ENCODE measurements at places on chromosomes 7 and 10.

GRCh38 chr7:80499350-80499953 lies 12.4 kb downstream of the GNAT3 start:
- DNase-seq = no peak

GRCh38 chr7:30467271-30467670 lies 11.3 kb downstream of the NOD1 start:
- no peak for DNase-seq

DNA sequence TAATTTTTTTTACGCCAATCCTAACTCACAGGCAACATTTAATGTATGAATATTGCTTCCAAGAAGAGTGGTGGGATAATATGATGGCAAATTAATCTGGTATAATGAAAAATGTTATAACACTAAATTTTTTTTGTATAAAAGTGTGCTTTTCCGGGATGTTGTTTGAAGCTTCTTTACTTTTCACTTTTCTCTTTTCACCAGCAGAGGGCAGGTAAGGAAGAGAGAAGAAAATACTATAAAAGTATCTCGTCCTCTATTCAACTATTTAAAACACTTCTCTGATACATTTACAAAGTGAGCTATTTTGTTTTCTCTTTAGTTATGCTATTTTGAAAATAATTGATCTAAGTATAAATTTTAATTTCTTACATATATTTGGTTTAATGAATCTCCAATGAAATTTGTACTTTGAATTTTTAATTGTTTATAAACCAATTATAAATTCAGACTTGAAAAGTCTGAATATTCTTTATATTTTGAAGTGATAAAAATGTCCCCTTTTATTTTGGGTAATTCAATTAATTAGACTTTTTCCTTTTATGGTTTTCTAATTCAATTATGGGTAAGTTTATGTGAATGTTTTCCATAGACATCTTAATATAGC lies 20.7 kb upstream of the CFTR start:
- peak; percentile 49 for DNase-seq

DNA sequence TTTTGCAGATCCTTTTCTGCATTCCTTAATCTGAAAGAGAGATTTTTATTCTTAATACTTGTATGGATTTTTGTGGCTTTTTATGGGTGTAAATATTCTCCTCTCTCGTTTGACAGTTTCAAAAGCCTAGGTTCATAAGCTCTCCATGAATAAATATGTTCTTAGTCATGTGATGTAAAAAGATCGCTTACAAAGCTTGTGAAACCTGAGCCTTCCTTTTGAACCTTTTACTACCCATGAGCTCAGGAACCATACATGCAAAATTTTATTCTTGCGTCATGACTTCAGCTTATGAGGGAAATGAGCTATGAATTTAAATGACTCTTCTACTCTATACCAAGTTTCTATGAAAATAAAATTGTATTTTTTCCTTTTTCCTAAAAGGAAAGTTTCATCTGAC lies 98.7 kb downstream of the POLL start:
- no peak for DNase-seq

DNA sequence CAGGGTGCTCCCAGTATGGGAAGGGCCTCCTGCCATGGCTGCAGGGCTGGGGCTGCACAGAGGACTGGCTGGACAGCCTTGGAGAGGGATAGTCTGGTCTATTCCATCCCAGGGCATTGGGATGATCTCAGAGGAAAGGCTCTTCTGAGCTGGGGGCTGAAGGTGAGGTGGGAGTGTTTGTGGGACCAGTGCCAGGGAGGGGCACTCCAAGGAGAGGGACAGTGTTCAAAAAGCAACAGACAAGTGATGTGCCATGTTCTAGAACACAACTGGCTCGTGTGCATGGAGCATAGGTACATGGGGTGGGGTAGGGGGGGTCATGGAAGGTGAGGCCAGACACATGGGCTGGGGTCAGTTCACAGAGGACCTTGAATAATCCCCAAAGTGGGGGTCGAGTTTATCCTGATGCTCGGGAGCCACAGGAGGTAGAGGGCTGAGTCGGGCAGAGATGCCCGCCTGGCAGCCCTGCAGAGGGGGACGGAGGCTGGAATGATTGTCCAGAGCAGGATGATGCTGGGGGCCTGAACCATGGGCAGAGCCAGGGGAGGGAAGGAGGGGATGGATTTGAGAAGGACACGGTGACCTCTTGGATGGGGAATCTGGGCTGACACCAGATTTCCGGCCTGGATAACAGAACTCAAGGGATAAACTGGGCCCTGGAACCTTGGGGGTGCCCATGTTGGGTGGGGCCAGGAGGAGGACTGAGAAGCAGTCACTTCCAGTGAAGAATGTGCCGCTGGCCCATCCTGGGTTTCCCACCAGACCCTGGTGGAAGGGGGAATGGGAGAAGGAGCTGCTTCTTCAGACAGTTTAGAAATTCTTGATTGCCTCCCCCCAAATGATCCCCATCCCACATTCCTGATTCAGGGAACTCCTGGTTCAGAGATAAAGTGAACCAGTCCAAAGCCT lies 50.4 kb downstream of the NEURL1 start:
- no peak for DNase-seq

DNA sequence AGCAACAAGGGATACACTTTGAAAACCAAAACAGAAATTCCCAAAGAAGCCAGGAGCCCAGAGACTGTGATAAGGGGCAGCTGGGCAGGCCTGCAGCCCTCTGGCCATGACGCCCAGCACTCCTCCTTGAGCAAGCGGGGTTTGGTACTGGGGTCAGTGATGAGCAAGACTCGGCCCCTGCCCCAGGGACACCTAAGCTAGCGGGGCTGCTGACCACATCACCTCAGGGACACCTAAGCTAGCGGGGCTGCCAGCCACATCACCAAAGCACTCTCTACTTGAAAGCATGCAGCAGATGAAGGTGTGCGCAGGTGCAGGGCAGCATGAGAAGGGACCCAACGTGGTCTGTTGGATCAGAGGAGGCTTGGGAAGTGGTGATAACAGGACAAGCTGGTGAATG lies 108.0 kb upstream of the PPP2R2D start:
- DNase-seq = no peak

GRCh38 chr7:142790555-142790954 lies 19.8 kb downstream of the PRSS2 start:
- DNase-seq = no peak

DNA sequence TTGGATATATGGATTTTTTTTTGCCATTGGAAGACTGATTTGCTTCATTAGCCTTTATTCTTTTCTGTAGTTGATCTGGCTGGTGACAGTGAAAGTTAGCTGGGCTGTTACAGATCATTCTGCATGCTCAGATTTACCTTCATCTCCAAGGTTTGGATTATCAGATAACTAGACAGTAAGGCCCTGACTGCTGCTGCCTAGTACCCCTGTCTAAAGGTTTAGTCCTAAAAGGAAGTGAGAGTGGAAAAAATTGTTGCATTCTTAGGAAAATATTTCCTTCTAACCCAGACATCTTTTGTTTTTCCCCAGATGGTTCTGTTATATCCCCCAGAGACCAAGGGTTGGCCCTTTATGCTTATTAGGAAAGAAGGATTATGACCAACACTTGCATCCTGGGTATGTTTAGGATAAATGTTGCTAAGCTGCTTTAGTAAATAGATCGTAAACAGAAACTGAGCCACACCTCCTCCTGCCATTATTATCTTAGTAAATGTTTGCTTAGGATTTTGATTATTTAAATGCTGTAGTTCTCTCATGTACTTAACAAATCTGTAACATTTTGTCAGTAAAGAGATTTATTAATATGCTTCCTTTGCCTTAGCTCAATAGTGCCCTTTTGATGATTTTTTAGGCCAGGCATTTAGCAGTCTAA lies 44.4 kb downstream of the MCU start:
- no peak for DNase-seq

DNA sequence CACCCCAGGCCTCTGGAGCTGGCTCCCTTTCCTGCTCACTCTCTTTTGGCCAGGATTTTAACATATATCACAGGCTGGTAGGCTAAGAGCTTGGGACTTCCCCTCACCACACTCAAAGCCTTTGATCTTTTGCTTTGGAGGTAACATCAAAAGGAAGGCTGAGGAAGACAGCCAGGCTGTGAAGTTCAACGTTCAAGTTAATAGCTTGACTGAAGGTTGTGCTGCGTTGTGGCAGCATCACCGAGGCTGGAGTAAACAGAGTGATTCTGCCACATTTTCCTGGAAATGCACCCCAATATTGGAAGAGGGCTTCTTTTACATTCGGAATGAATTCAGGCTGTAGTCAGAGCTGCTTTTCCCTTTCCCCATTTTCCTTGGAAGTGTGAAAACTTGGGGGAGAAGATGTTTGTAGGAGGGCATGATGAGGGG lies 57.3 kb downstream of the TCF7L2 start:
- DNase-seq = no peak

DNA sequence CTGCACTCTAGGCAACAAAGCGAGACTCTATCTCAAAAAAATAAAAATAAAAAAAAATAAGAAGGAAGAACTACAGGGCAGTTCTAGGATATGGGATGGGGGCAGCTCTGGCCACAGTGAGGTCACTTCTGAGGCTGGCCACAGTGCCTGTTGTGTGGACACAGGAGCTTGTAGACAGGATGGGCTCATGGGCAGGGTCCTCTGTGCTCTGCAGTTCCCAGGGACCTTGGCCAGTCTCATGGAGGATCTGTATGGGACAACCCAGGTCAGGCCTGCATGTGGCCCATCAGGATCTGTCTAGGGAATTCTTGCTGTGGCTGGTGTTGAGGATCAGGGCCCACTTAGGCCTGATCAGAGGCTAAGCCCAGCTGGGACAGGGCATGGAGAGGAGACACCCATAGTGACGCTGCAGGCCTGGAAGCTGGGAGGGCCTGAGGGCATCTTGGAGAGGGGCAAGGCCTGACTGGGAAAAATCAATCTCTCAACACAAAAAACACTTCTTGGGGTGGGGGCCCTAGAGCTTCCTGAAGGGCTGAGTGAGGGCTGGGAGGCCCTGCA lies 19.4 kb upstream of the PAX2 start:
- DNase-seq = no peak

- no peak for DNase-seq
These were observed 496.1 kb downstream of the ANKRD7 start for GRCh38 chr7:118720632-118721031.

- no peak for DNase-seq
These were observed 256.0 kb upstream of the TCERG1L start for GRCh38 chr10:131567279-131568162.

DNA sequence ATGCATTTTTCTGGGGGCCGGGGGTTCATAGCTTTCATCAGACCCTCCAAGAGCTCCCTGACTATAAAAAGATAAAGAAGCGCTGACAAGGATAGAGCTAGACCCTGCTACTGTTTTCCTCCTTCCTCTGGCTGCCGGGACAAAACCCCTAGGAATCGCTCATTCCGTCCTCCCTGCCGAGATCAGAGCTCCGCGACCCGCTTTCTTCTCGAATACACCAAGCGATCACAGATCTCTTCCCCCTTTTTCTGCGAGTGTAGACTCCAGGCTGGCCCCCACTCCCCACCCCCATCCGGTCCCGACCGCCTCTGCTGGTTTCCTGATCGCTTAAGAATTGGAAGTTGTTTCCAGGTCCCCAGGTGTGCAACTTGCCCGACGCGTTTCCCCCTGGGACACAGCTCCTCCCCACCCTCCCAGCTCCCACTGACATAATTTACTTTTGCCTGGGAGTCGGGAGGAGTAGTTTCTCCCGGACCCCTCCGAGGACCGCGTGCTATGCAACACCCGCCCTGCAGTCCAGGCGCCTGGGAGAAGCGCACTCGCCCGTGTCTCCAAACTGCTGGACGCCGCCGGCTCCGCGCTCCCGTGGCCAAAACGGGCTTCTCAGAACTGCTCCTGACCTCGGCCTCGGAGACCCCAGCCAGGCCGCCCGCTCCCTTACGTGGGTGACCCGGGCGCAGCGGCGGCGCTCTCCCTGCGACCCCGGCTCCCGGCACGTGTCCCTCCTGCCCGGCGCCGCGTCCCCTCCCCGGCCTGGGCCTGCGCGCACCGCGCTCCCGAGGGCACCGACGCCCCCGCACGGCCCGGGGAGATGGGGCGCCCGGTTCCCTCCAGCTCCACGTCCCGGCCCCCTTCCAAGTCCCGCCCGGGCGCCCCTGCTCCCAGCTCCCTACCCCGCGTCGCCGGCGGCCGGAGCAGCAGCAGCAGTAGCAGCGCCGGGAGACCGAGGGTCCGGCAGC lies 552 bp downstream of the IL15RA start:
- peak; percentile 73 for DNase-seq

DNA sequence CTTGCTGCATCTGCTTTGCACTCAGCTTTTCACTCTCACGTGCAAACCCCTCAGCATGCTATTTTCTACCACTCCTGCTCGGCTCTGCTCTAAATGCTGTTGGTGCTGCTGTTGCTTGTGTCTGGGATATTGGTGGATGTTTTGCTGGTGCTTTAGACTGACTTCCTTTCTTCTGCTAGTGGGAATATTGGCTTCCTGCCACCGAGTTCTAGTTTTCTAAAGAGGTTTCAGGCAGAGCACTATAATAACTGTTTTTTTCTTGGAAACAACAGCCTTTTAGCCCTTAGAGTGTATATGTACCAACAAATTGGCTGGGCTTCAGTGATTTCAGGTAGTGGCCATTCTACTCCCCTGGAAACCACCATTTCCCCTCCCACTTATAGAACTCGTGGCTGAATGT lies 27.8 kb downstream of the TMEM236 start:
- DNase-seq = peak; percentile 31

GRCh38 chr7:156059369-156059768 lies 247.1 kb upstream of the SHH start:
- no peak for DNase-seq

- DNase-seq = peak; percentile 42
These were observed 12.9 kb upstream of the DENND2A start for GRCh38 chr7:140653319-140654108.
